A549 treated with CORT108297 at 1 μM for 4 hours (cell line): ENCODE measurements at places on chromosomes 7 and 10. TPM values are rescaled to one million over a fixed set of nuclear protein-coding genes. Genes with fewer than 3 reads are reported as not detected.

The PPP1R9A gene
- total RNA-seq, result 3.1 to 4.9 TPM (median 4.0 TPM) in 5 replicates

The LGI1 gene
- total RNA-seq, result not detected in 5 replicates

The SPDYE11 gene
- not detected in 5 replicates for total RNA-seq

The KLF14 gene
- 0.03 to 0.07 TPM (median 0.05 TPM) in 3 of 5 replicates, not detected in the others for total RNA-seq

The SLC39A12 gene
- total RNA-seq, result not detected in 5 replicates

The ATP6V0A4 gene
- total RNA-seq, result 0.12 to 0.18 TPM (median 0.15 TPM) in 5 replicates

The SORBS1 gene
- 0.36 to 0.69 TPM (median 0.47 TPM) in 5 replicates for total RNA-seq

The NT5C2 gene
- 71.7 to 85.5 TPM (median 76.7 TPM) in 5 replicates for total RNA-seq

The OTUD1 gene
- 3.3 to 4.2 TPM (median 3.8 TPM) in 5 replicates for total RNA-seq

The SCIN gene
- 0.32 to 0.50 TPM (median 0.42 TPM) in 5 replicates for total RNA-seq

The PTPRN2 gene
- 0.64 to 1.1 TPM (median 0.82 TPM) in 5 replicates for total RNA-seq

The TAS2R4 gene
- 0.08 to 0.21 TPM (median 0.13 TPM) in 5 replicates for total RNA-seq

The TRIM74 gene
- total RNA-seq, result 0.20 to 0.61 TPM (median 0.47 TPM) in 5 replicates

The NXPH1 gene
- not detected in 5 replicates for total RNA-seq

The CALHM2 gene
- 4.5 to 7.6 TPM (median 6.0 TPM) in 5 replicates for total RNA-seq

The ZNF487 gene
- total RNA-seq, result 5.3 to 6.8 TPM (median 6.5 TPM) in 5 replicates

The PBLD gene
- total RNA-seq, result 2.5 to 3.7 TPM (median 3.2 TPM) in 5 replicates

The IL2RA gene
- not detected in 5 replicates for total RNA-seq

The RNF148 gene
- total RNA-seq, result not detected in 5 replicates

The GIMAP6 gene
- not detected in 5 replicates for total RNA-seq

The FXYD4 gene
- not detected in 5 replicates for total RNA-seq

The MINDY4 gene
- total RNA-seq, result 2.8 to 3.1 TPM (median 2.9 TPM) in 5 replicates

The SYNPO2L gene
- total RNA-seq, result 0.01 to 0.03 TPM (median 0.03 TPM) in 3 of 5 replicates, not detected in the others

The SRGN gene
- total RNA-seq, result 57.1 to 87.2 TPM (median 61.2 TPM) in 5 replicates

The LSM8 gene
- 38.2 to 53.8 TPM (median 42.4 TPM) in 5 replicates for total RNA-seq

The CHAT gene
- not detected in 5 replicates for total RNA-seq

The CTNNA3 gene
- not detected in 5 replicates for total RNA-seq

The ADRA2A gene
- 0.02 to 0.05 TPM (median 0.03 TPM) in 4 of 5 replicates, not detected in the other for total RNA-seq

The GALNT17 gene
- total RNA-seq, result not detected in 5 replicates

The RBP4 gene
- 5.0 to 10.3 TPM (median 8.8 TPM) in 5 replicates for total RNA-seq

The SH2D4B gene
- total RNA-seq, result 0.03 to 0.07 TPM (median 0.05 TPM) in 3 of 5 replicates, not detected in the others

The AGR2 gene
- 93.9 to 174 TPM (median 142 TPM) in 5 replicates for total RNA-seq

The TDRD1 gene
- not detected in 5 replicates for total RNA-seq

The TAS2R41 gene
- not detected in 5 replicates for total RNA-seq

The GPR37 gene
- 0.36 to 0.68 TPM (median 0.47 TPM) in 5 replicates for total RNA-seq

The OR2A5 gene
- total RNA-seq, result not detected in 5 replicates

The TMEM213 gene
- not detected in 5 replicates for total RNA-seq

The AKR1C8 gene
- 0.09 to 0.42 TPM (median 0.15 TPM) in 4 of 5 replicates, not detected in the other for total RNA-seq

The UCMA gene
- total RNA-seq, result not detected in 5 replicates

The ZFYVE27 gene
- 17.5 to 27.1 TPM (median 24.9 TPM) in 5 replicates for total RNA-seq

The TUBGCP2 gene
- total RNA-seq, result 37.5 to 46.8 TPM (median 45.3 TPM) in 5 replicates

The ADIRF gene
- total RNA-seq, result not detected in 5 replicates

The POLR2J2 gene
- total RNA-seq, result 0.10 to 0.75 TPM (median 0.52 TPM) in 5 replicates

The CTAGE6 gene
- total RNA-seq, result not detected in 5 replicates

The MALRD1 gene
- total RNA-seq, result not detected in 5 replicates

The DTX2 gene
- 35.7 to 40.1 TPM (median 38.8 TPM) in 5 replicates for total RNA-seq

The FOXK1 gene
- total RNA-seq, result 10.6 to 13.2 TPM (median 11.8 TPM) in 5 replicates

The ADRB1 gene
- total RNA-seq, result 0.59 to 0.94 TPM (median 0.78 TPM) in 5 replicates

The GARIN1A gene
- 0.33 to 0.70 TPM (median 0.45 TPM) in 5 replicates for total RNA-seq

The CCDC7 gene
- 0.62 to 1.0 TPM (median 0.89 TPM) in 5 replicates for total RNA-seq

The TRIL gene
- not detected in 5 replicates for total RNA-seq

The TWNK gene
- total RNA-seq, result 37.5 to 46.4 TPM (median 41.9 TPM) in 5 replicates

The IFIT2 gene
- total RNA-seq, result 2.4 to 3.5 TPM (median 3.3 TPM) in 5 replicates

The ELMO1 gene
- total RNA-seq, result 1.6 to 2.3 TPM (median 1.8 TPM) in 5 replicates

The GIMAP4 gene
- not detected in 5 replicates for total RNA-seq

The TAS2R5 gene
- total RNA-seq, result 0.24 to 0.47 TPM (median 0.35 TPM) in 5 replicates

The NEUROG3 gene
- not detected in 5 replicates for total RNA-seq

The MOGAT3 gene
- total RNA-seq, result not detected in 5 replicates
